ENCODE measurements at places on chromosomes 2 and 18.

- H3K27me3 ChIP-seq, result no peaks in the 10 kb centered on the region
- no peak overlapping the region for H3K4me3 ChIP-seq
- H3K4me1 ChIP-seq, result peaks cover 11% of the 10 kb centered on the region
- peak overlapping the region; percentile 11 for H3K27ac ChIP-seq
- no peak for DNase-seq
Measured at GRCh38 chr2:20618468-20618885, 32.4 kb downstream of the HS1BP3 start.

DNA sequence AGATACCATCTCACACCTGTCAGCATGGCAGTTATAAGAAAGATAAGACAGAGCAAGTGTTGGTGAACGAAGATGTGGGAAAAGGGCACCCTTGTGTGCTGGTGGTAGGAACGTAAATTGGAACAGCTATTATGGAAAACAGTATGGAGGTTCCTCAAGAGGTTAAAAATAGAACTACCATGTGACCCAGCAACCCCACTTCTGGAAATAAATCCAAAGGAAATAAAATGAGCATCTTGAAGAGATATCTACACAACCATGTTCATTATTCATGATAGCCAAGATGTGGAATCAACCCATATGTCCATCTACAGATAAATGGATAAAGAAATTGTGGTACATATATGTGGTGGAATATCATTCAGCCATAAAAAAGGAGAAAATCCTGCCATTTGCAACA lies 26.9 kb downstream of the NGEF start:
- H3K27me3 ChIP-seq, result peaks cover 3% of the 10 kb centered on the region
- H3K4me1 ChIP-seq, result no peaks in the 10 kb centered on the region
- H3K27ac ChIP-seq, result no peak overlapping the region
- DNase-seq, result no peak

- DNase-seq, result no peak
- no peak overlapping the region for H3K27ac ChIP-seq
- no peaks in the 10 kb centered on the region for H3K27me3 ChIP-seq
- H3K4me3 ChIP-seq, result no peak overlapping the region
Measured at GRCh38 chr2:74026687-74027241, 42.1 kb downstream of the TET3 start.

- DNase-seq, result peak; percentile 32
- H3K36me3 ChIP-seq, result no peaks in the 10 kb centered on the region
- H3K27ac ChIP-seq, result no peak overlapping the region
- no peak overlapping the region for H3K4me3 ChIP-seq
- H3K4me1 ChIP-seq, result peaks cover 2% of the 10 kb centered on the region
Measured at GRCh38 chr18:54119524-54120019, 104.9 kb downstream of the MBD2 start.

GRCh38 chr2:27762951-27763906 lies 8.3 kb upstream of the MRPL33 start:
- no peak overlapping the region for H3K27ac ChIP-seq
- no peak for DNase-seq
- H3K4me3 ChIP-seq, result no peak overlapping the region
- no peaks in the 10 kb centered on the region for H3K36me3 ChIP-seq

DNA sequence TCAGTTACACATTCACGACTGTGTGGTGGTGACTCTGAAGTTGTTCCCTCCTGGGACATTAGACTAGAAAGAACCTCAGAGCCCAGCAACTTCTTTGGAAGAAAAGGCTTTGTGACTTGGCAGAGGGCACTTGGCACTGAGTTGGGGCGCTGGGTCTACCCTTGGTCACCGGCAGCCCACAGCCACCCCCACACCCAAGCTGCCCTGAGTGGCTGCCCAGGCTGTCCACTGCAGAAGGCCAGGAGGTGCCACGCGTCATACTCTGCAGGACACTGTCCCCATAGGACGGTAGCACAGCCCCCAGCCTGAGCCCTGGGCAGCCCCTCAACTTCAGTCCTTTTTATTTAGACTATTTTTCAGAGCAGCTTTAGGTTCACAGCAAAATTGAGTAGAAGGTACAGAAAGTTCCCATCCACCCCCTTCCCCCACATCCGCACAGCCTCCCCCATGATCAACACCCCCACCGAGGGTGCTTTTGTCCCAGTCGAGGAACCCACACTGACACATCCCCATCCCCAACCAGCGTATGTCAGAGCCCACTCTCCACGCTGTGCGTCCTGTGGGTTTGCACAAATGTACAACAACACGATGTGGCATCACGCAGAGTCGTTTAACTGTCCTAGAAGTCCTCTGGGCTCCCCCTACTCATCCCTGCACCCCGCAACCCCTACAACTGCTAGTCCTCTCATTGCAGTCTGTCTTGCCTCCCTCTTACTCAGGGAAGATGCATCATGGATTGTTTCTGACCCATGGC lies 1.1 kb downstream of the PRLH start:
- no peak for DNase-seq
- no peaks in the 10 kb centered on the region for H3K36me3 ChIP-seq
- no peak overlapping the region for H3K4me3 ChIP-seq
- H3K27me3 ChIP-seq, result no peaks in the 10 kb centered on the region
- no peak overlapping the region for H3K27ac ChIP-seq

GRCh38 chr2:128552806-128553551 lies 234.3 kb upstream of the HS6ST1 start:
- no peaks in the 10 kb centered on the region for H3K36me3 ChIP-seq
- no peaks in the 10 kb centered on the region for H3K27me3 ChIP-seq
- peaks cover 9% of the 10 kb centered on the region for H3K4me1 ChIP-seq
- H3K27ac ChIP-seq, result no peak overlapping the region

- H3K4me1 ChIP-seq, result no peaks in the 10 kb centered on the region
- no peak overlapping the region for H3K4me3 ChIP-seq
- H3K36me3 ChIP-seq, result no peaks in the 10 kb centered on the region
- no peak overlapping the region for H3K27ac ChIP-seq
Measured at GRCh38 chr18:52046842-52047241, 293.2 kb upstream of the DCC start.

DNA sequence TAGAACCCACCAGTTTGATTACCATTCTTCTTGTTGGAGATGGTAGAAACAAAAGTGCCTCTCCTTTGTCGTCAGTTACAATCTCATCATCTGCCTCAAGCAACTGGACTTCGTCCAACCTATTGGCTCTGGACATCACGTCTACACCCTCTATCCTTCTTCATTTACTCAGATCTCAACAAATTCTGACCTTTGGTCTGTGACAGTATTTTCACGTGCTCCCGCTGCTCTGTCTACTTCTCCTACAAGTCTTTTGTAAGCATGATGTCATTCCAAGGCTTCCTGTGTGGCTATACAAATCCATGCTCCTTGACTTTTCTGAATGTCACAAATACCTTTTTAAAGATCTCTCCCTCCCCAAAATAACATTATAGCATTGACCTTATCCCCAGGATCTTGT lies 43.0 kb upstream of the PID1 start:
- no peak for DNase-seq
- H3K27me3 ChIP-seq, result no peaks in the 10 kb centered on the region
- H3K36me3 ChIP-seq, result no peaks in the 10 kb centered on the region
- H3K4me3 ChIP-seq, result no peak overlapping the region
- H3K4me1 ChIP-seq, result no peaks in the 10 kb centered on the region

- no peak for DNase-seq
- no peaks in the 10 kb centered on the region for H3K27me3 ChIP-seq
- no peak overlapping the region for H3K4me3 ChIP-seq
- H3K4me1 ChIP-seq, result no peaks in the 10 kb centered on the region
- no peak overlapping the region for H3K27ac ChIP-seq
- no peaks in the 10 kb centered on the region for H3K36me3 ChIP-seq
Measured at GRCh38 chr18:51108330-51108729, 78.3 kb downstream of the SMAD4 start.

- no peaks in the 10 kb centered on the region for H3K4me1 ChIP-seq
- no peak overlapping the region for H3K27ac ChIP-seq
- DNase-seq, result no peak
- no peak overlapping the region for H3K4me3 ChIP-seq
Measured at GRCh38 chr2:18552351-18553077, 7.9 kb downstream of the RDH14 start.

DNA sequence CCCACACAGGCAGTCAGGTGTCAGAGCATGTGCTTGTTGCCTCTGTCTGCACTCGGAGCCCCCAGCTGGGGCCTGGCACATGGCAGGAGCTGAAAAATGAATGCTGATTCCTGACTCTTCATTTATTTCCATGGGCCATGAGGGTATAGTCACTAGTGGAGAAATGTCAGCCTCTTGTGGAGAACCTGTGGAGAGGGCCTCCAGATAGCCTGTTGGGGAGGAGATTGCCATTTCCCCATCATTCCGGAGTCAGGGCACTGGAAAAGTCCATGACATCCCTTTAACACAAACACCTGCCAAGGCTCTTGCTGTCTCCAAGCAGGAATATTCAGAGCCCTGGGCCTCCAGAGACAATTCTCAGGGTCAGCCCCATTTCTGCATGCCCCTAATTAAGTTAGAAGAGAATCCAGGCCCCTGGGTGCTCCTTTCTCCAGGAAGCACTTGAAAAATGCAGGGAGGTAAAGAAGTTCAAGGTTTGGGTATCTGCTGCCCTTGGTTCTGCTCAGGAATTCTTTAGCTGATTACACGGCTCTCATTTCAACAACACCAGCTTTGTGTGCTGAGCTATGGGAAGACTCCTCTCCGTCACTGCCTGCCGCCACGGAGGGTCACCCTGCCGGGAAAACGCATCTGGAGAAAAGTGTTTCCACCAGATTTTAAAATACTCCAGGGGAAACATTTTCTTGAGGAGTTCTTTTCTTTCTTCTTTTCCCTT lies 311.3 kb downstream of the MYCN start:
- no peak for DNase-seq
- H3K36me3 ChIP-seq, result no peaks in the 10 kb centered on the region
- H3K27ac ChIP-seq, result no peak overlapping the region
- H3K27me3 ChIP-seq, result no peaks in the 10 kb centered on the region
- no peak overlapping the region for H3K4me3 ChIP-seq
- peaks cover 11% of the 10 kb centered on the region for H3K4me1 ChIP-seq

DNA sequence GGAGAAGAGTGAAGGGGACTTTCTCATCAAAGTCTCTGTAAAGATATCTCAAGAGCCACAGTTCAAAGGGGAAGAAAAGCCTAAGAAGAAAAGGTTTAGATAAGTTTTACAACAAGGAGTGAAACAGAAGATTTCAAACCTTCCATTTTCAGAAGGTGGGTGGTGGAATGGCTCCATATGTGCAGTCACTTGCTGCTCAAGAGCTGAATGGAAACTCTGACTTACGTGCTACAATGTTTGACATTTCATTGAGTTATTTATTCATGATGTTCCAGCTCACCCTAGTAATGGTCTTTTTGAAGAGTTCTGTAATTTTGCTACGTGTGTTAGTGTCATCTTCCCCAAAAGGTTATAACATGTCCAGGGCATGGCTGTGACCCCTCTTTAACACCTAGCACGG lies 21.7 kb downstream of the LCT start:
- H3K36me3 ChIP-seq, result no peaks in the 10 kb centered on the region
- H3K4me3 ChIP-seq, result no peak overlapping the region
- H3K27ac ChIP-seq, result no peak overlapping the region
- no peak for DNase-seq

DNA sequence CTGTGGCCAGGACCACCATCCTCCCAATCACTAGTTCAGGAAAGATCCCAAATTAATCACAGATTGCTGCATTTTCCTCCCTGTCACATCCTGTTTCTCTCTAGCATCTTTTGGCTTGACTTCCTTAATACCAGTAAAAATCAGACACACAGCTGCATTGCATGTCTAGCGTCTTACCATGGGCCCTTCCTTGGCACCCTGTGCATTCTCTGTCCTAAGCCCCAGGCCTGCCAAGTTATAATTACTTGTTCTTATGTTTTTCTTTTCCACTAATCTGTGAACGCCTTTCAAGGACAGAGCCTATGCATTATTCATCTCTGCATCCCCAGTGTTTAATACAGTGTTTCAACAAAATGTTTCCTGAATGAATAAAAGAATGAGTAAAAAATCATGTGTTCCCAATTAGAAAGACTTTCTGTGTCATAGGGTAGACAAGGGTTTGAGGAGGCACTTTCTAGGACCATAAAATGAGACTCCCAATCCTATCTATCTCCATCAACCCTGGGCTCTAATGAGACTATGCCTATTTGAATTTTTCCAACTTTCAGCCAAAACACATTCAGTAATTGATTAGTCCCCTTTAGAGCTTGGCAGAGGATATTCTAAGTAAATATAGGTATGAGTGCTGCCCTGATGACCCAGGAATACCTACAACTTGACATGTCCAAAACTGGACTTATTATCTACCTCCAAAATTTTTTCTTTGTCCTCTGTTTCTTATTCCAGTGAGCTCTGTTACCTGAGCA lies 10.3 kb upstream of the NT5C1B start:
- no peak overlapping the region for H3K4me3 ChIP-seq
- no peaks in the 10 kb centered on the region for H3K27me3 ChIP-seq
- no peaks in the 10 kb centered on the region for H3K36me3 ChIP-seq
- no peak for DNase-seq

- DNase-seq, result no peak
- H3K27me3 ChIP-seq, result no peaks in the 10 kb centered on the region
- no peaks in the 10 kb centered on the region for H3K4me1 ChIP-seq
- H3K27ac ChIP-seq, result no peak overlapping the region
- H3K4me3 ChIP-seq, result no peak overlapping the region
Measured at GRCh38 chr2:218024871-218025270, 22.1 kb upstream of the TNS1 start.

GRCh38 chr2:25480561-25480960 lies 138.8 kb upstream of the DNMT3A start:
- no peak overlapping the region for H3K4me3 ChIP-seq
- H3K27me3 ChIP-seq, result no peaks in the 10 kb centered on the region
- no peak for DNase-seq
- H3K27ac ChIP-seq, result no peak overlapping the region

- no peaks in the 10 kb centered on the region for H3K27me3 ChIP-seq
- H3K4me1 ChIP-seq, result no peaks in the 10 kb centered on the region
- no peak overlapping the region for H3K27ac ChIP-seq
- no peak for DNase-seq
- no peak overlapping the region for H3K4me3 ChIP-seq
- H3K36me3 ChIP-seq, result no peaks in the 10 kb centered on the region
Measured at GRCh38 chr18:57869221-57869620, 66.1 kb upstream of the ATP8B1 start.

DNA sequence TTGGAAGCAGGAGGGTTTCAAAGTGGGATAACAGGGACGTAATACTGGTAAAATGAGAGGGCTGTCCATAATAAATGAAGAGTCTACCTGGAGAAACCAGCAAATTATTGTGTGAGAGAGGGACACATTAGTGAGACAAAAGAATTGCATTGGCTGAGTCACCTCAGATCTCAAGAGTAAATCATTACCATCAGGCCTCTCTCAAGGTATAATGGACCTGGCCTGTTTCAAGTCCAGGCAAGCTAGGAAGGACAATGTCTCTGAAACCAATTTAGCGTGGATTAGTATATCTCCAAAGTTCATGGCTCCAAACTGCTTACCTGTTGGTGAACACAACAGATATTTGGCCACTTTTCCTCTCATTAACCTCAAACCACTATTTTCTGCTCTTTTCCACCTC lies 471.4 kb downstream of the CMPK2 start:
- H3K36me3 ChIP-seq, result no peaks in the 10 kb centered on the region
- no peak overlapping the region for H3K27ac ChIP-seq
- H3K27me3 ChIP-seq, result no peaks in the 10 kb centered on the region

Data from thymus (tissue), 14 donors.